NCI-H510A treated with DMSO at 0.1 percent for 48 hours (cell line): ENCODE measurements at places on chromosomes 11 and 22.

DNA sequence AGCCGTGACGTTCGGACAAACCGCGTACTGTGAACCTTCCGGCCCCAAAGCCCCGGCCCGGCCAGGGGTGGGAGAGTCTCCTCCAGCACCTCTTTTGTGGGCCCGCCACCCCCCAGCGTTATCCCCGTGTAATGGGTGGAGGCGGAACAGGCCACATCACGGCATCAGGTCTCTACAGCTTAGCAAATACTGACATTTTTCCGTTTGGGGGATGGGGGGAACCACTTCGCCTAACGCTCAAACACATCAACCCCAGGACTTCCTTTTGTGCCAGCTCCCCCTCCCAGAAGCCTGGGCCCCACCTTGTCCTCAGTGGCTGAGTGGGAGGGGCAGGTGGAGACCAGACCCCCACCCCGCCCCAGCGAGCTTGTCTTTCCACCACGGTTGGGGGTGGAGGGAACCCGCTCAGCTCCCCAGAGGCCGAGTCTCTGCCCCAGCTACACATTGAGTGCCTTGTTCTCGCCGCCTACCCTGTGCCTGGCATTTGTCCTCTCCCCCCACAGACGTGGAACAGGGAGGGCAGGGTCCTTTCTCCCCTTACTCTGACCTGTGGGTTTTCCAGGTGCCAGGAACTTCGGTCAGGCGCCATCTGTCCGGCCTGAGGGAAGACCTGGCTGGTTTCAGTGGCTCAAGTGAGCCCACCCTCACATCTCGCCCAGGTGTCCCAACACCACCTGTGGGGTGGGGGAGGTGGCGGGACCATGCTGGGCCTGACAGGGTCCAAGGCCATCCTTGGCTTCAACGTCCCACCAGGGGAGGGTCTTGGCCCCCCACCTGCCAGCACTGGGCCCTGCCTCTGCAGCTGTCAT, 29.6 kb downstream of the SBF1 start:
- DNase-seq, result no peak

DNA sequence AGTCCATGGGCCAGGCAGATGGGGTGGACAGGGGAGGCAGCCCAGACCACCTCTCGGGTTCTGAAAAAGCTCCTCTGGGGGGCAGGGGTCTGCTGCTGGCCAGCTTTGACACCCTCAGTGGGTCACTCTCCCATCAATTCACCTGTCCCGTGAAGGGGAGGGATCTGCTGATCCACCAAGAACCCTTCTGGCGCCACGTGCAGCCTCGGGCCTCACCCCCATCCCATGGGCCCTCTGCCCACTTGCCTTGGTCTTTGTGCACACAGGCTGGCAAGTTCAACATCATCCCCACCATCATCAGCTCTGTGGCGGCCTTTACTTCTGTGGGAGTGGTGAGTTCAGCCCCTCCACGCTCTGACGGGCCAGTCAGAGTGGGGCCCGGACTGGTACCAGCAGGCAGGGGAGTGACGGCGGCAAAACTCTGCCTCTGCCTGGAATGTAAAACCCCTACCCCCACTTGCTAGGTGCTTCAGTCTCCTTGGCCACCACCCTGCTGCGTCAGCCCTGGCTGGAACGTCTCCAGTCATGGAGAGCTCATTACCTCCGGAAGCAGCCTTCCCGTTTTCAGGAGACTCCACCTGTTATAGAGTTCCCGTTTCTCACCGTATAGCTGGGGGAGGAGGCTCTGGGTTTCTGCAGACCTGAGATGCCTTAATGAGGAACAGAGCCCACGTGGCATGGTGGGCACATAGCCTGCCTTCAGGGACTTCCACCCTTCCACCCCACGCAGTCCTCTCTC, 12.7 kb downstream of the PRG3 start:
- peak; percentile 40 for DNase-seq

GRCh38 chr11:128580612-128581011, 6.7 kb downstream of the ETS1 start:
- DNase-seq, result no peak

DNA sequence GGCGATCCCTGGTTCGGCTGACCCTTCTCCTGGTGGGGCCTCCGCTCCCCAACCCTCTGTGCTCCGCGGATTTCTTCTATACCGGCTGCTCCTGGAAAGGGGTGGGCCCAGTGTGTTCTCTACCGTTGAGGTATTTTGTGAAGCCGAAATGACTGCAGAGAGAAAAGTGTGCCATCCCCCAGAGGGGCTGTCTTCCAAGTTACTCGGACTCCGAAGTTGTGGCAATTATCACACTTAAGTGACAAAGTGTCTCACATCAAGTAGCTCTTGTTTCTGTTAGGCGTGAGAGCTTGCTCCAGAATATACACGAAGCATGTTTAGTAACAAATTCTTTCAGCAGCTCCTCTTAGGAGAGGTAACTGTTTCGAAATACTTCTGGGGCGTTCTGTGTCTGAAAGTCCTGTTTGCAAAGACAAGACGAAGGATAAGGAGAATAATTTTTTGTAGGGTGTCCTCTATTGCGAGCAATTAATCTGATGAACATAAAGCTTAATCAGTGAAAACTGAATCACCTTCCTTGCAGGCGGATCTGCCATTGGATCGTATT, 434 bp downstream of the XPNPEP3 start:
- DNase-seq, result no peak

GRCh38 chr22:37514526-37515051, 4.6 kb downstream of the CARD10 start:
- DNase-seq, result no peak

DNA sequence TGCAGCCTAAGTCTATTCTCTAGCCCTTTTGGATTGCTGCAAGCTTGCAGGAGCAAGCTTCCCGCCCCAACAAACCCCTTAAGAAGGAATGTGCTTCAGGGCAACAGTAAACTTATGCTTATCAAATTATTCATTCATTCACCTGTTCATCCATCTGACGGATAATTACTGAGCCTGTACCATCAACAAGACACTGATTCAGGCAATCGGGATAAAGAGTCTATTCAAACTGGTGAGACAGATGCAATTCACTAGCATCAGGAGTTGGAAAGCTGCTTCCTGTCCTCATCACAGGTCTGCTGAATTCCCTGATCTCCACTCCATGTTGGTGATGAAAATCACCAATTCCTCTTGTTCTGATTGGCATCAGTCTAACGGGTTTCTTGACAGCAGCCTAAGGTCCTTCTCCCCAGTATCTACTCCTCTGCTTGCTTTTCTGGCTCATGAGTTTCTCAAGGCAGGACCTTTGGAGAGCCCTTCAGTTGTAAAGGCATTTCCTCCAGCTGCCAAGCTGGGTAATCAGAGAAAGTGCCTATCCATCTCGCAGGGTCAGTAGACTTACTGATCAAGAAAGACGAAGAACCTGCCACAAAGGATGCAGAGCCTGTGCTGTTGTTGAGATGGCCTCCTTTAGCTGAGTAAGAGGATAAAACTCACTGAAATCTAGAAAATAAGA, 429.0 kb upstream of the SYN3 start:
- DNase-seq, result no peak

GRCh38 chr22:48097723-48098122, 1335.3 kb downstream of the TBC1D22A start:
- no peak for DNase-seq

DNA sequence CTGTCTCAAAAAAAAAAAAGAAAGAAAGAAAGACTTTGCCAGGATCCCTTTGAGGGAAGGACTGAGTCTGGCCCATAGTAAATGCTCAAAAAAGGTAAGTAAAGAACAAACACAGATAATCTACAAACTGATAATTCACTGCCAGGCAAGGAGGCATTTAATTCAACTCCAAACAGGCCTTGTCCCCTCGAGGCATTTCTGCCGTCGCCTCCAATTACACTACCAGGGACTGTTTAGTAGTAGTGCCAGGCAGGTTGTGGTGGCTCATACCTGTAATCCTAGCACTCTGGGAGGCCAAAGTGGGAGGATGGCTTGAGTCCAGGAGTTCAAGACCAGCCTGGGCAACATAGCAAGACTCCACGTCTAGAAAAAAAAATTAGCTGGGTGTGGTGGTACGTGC, 43.7 kb downstream of the PC start:
- no peak for DNase-seq

DNA sequence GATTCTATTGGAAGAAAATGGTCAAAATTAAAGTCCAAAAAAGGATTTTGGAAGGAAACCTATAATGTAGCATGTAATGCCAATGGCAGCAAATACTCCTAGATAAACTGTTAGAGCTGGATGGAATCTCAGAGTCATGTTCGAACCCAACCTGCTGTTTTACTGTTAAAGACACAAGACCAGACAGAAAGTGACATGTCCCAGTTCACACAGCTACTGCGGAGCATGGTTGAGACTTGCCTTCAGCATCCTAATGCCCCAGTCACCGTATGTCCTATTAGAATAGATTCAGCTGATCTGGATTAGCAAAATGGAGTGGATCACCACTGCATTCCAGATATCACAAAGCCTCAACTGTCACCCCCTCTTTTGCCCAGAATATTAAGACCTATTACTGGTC, 14.9 kb downstream of the PISD start:
- no peak for DNase-seq
